ENCODE measurements at places on chromosomes 4 and X.

DNA sequence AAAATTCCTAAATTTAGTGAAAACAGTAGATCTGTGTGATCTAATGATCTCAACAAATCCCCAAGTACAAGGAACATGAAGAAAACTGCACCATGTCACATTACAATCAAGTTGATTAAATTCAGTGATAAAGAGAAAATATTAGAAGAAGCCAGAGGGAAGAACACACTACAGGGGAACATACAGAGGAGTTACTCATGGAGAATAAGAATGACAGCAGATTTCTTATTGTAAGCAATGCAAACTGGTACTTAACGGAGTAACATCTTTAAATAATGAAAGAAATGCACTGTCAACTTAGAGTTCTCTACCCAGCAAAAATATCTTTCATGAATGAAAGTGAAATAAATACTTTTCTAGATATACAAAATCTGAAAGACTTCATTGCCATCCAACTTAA lies 21.1 kb downstream of the TLL1 start:
- DNase-seq = no peak

DNA sequence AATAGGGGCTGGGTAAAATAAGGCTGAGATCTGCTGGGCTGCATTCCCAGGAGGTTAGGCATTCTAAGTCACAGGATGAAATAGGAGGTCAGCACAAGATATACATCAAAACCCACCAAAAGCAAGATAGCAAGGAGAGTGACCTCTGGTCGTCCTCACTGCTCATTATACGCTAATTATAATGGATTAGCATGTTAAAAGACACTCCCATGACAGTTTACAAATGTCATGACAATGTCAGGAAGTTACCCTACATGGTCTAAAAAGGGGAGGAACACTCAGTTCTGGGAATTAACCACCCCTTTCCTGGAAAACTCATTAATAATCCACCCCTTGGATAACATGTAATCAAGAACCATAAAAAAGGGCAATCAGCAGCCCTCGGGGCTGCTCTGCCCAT lies 403.6 kb downstream of the KCNIP4 start:
- DNase-seq = no peak

DNA sequence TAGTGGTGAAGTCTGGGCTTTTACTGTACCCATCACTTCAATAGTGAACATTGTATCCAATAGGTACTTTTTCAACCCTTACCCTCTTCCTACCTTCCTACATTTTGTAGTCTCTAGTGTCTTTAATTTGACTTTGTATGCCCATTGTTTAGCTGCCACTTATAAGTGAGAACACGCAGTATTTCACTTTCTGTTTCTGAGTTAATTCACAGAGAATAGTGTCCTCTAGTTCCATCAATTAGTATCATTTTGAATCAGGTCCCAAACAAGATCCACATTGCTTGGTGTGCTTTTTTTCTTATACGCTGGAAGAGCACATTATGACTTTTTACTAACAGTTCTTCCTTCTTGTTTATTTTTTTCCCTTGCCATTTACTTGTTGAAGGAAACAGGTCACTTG lies 176.0 kb upstream of the WDFY3 start:
- DNase-seq = no peak

DNA sequence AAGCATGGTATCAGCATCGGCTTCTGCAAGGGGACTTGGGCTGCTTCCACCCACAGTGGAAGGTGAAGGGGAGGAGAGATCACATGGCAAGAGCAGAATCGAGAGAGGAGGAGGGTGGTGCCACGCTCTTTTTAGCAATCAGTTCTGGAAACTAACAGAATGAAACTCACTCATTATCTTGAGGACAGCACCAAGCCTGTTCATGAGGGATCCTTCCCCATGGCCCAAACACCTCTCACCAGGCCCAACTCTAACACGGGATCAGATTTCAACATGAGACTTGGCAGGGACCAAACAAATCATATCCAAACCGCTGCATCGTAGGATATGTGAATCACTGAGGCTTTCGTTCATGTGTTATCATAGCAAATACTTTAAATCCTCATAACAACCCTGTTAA lies 125.5 kb downstream of the GPC3 start:
- DNase-seq = no peak

DNA sequence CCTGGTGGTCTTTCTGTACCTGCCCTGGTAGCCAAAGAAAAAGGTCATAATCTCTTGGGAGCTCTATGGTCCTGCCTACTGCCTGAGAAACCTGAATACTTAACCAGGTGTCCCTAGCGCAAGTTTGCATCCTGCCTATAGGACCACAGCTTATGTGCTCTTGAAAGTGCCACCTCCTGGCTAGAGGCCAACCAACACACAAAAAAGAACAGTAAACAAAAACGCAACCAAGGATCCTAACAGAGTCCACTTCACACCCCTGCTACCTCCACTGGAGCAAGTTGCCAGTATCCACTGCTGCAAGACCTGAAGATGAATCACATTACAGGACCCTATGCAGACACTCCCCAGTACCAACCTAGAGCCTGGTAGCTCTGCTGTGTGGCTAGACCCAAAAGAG lies 103.2 kb upstream of the PABPC5 start:
- DNase-seq = no peak

- no peak for DNase-seq
These were observed 78.3 kb downstream of the SLC4A4 start for GRCh38 chr4:71417150-71417549.

- no peak for DNase-seq
These were observed 37.1 kb downstream of the BRCC3 start for GRCh38 chrX:155108427-155108826.

DNA sequence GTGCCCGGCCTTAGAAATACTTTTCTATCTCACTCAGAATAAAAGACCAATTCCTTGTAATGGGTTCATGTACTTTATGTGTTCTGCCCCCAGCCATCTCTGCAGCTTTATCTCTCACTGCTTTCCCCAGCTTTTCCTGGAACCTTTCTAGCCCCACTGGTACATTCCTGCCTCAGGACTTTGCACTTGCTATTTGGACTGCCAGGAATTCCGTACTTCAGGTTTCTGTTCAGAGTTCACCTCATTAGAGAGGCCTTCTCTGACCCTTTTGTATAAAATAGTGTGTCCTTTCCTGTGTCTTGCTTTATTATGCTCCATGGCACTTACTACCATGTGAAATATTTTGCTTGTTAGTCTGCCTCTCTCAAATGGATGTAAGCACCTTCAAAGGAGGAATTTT lies 112.5 kb downstream of the PDLIM5 start:
- no peak for DNase-seq

DNA sequence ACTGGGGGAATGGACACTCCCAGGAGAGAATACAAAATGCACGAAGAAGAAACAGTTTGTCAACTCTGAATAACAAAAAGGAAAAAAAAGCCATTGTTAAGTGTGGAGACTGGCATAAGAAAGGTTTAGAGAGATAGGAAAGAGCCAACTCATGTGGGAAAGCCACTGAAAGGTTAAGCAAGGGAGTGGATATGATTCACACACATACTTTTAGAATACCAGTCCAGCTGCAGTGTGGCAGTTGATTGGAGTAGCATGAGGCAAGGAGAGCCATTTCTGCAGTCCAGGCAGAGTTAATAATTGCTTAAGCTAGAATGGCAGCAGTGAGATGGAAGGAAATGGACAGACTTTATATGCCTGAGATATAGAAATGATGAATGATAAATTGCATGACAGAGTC lies 36.9 kb upstream of the ADAD1 start:
- no peak for DNase-seq

DNA sequence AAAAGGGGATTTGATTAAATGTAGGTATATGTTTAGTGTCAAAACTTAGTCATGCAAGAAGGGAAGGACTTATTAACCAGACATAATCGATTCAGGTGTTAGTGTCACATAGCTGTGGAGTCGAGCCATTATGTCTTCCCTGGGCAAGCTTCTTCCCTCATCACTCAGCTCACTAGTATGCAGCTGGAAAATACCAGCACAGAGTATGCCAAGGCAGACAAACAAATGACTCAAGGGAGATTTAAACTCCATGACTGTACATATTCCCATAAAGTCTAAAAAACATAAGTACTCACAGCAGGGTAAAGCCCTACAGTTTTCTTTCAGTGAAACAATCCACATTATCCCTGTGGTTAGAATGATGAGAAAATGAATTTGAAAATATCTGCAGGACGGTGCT lies 304.5 kb downstream of the CBLL2 start:
- DNase-seq = no peak

DNA sequence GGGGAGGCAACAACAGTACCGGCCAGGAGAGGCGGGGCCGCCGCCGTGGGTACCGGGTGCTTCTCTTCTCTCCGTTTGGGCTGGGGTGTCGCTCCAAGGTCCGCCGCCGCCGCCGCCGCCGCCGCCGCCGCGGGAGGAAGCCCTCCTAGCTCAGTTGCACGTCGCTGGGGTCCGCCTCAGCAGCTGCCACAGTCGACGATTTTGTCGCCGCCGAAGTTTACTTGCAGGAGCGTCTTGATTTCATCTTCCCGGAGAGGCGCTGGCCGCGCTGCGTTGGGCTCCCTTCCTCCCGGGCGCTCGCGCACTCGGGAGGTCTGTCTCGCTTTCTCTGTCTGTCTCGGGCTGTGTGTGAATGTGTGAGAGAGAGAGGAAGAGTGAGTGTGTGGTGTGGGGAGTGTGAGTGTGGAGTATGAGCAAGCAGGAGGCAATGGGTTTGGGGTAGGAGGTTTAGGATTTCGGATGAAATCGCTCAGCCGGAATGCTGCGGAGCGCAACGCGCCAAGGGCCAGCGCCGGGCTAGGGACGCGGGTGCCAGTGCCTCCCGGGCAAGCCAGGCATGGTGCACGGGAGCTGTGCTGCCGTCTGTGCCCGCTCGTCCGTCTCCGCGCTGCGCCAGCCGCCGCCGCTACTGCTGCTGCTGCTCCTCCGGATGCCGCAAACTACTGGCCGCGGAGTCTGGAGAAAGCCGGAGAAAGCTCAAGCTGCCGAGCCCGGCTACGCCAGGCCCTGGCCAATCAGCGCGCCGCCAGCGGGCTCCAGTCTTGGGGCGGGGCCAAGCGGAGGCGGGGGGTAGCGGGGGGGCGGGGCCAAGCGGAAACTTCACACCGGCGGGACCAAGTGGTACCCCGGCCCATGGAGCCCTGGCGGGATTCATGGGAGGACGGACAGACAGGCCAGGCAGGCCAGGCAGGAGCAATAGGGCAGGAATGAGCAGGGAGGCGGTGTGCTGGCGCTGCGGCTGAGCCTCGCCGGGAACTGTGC lies at the start of gene PCDH19:
Gene PCDH19 (minus strand): TSS at position 664 of the 981 bp plus-strand sequence. CDS start 1,676 bp downstream, outside the sequence.
- no peak for DNase-seq

DNA sequence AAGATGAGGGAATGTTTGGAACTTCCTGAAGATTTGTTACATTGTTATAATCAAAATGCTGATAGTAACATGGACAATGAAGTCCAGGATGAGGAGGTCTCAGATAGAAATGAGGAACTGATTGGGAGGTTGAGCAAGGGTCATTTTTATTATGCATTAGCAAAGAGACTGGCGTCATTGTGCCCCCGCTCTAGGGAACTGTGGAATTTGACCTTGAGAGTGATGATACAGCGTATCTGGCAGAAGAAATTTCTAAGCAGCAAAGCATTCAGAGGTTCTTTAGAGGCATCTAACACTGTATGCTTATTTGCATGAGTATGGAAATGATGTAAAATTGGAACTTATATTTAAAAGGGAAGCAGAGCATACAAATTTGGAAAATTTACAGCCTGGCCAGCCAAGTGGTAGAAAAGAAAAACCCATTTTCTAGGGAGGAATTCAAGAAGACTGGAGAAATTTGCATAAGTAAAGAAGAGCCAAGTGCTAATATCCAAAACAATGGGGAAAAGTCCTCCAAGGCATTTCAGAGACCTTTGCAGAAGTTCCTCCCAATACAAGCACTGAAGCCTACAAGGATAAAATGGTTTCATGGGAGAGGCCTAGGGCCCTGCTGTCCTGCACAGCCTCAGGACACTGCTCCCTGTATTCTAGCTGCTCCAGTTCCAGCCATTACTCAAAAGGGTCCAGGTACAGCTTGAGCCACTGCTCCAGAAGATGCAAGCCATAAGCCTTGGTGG lies 483.0 kb upstream of the NDST4 start:
- no peak for DNase-seq

- no peak for DNase-seq
These were observed 1337.5 kb downstream of the FSTL5 start for GRCh38 chr4:160826339-160826679.

DNA sequence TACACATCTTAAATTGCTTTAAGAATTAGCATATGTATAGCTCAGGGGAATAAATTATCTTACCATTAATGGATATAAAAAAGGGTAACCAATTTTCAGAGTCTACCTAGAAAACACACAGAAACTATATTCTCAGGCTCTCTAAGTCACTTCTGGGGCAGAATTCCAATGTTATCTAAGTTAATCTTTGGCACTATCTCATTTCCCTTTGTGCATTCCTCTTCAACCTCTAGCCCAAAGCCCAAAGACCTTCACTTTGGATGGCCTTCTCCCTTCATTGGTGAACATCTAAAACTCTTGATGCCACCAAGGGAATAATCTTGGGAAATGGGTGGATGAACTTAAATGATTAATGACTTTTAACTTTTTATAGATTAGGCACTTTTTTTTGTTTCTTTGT lies 108.3 kb downstream of the APBB2 start:
- no peak for DNase-seq
